Left ventricle myocardium inferior (tissue), 1 donor: ENCODE measurements at places on chromosomes 12 and 14.

DNA sequence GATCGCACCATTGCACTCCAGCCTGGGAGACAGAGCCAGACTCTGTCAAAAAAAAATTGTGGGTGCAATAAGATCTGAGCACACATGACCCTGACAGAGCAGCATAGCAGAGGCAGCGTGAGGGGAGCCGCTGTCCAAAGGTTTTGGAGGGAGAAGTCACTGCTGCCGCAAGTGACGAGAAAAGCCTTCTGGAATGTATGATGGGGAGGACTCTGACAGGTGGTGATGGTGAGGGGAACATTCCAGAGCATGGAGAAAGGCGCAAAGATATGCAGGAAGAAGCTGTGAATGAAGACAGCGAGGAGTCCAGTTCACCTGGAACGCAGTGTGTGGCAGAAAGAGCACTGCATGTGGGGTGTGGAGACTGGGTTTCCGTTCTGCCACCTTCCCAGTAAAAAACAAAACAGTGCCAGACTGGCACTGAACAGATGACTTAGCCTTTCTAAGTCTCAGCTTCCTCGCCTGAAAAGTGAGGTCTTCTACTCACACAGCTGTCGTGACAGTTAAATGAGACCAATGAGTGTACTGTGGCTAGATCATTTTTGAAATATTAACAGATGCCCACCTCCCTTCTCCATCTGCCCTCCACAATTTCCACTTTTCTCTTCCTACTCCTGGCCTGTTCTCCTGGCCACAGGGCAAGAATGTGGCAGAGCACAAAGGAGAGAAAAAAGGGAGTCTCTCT is 53.4 kb upstream of the PTHLH start:
- no peaks in the 10 kb centered on the region for H3K27me3 ChIP-seq
- H3K4me3 ChIP-seq = no peak overlapping the region
- H3K27ac ChIP-seq = no peak overlapping the region
- no peaks in the 10 kb centered on the region for H3K4me1 ChIP-seq
- no peak for DNase-seq
- no peaks in the 10 kb centered on the region for H3K36me3 ChIP-seq

- no peak overlapping the region for H3K4me3 ChIP-seq
- no peaks in the 10 kb centered on the region for H3K4me1 ChIP-seq
- no peak overlapping the region for H3K27ac ChIP-seq
- H3K36me3 ChIP-seq = no peaks in the 10 kb centered on the region
Measured at GRCh38 chr14:51041108-51041531, 53.8 kb downstream of the TRIM9 start.

GRCh38 chr14:98348505-98348904 is 923.5 kb downstream of the BCL11B start:
- peaks cover 25% of the 10 kb centered on the region for H3K27me3 ChIP-seq
- no peak overlapping the region for H3K4me3 ChIP-seq
- no peaks in the 10 kb centered on the region for H3K36me3 ChIP-seq
- no peaks in the 10 kb centered on the region for H3K4me1 ChIP-seq
- no peak overlapping the region for H3K27ac ChIP-seq

- H3K36me3 ChIP-seq = peaks cover 7% of the 10 kb centered on the region
- DNase-seq = no peak
- H3K27ac ChIP-seq = peak overlapping the region; percentile 90
- no peaks in the 10 kb centered on the region for H3K27me3 ChIP-seq
Measured at GRCh38 chr14:61480704-61481285, 159.4 kb downstream of the PRKCH start.

DNA sequence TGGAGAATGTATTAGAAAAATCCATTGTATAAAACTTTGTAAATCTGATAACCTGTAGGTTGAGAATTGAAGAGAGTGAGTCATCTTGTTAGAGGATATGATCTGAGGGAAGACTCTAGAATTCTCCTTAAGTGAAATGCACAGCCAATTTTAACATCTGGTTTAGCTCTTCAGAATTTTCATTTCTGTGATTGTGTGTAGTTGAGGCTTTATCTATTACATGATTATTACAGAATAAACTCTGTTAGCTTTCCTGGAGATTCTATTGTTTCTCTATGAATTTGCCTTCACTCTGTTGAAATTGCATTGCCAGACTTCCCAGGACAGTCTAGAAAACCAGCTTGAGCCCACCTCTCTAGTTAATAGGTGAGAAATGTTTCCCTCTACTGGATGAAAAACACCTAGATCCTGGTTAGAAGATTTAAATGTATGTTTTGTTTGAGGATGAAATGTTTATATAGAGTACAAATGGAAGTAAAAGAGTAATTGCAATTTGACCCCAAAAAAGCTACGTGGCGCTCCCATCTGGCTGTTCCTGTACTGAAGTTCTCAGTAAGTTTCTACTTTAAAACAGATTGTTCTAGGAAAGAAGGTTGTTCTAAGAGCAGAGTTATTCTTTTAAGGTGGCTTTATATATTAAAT is 2.9 kb downstream of the NUDT4 start:
- H3K27me3 ChIP-seq = no peaks in the 10 kb centered on the region
- H3K4me1 ChIP-seq = peaks cover 87% of the 10 kb centered on the region
- peak overlapping the region; percentile 93 for H3K27ac ChIP-seq
- no peak for DNase-seq

DNA sequence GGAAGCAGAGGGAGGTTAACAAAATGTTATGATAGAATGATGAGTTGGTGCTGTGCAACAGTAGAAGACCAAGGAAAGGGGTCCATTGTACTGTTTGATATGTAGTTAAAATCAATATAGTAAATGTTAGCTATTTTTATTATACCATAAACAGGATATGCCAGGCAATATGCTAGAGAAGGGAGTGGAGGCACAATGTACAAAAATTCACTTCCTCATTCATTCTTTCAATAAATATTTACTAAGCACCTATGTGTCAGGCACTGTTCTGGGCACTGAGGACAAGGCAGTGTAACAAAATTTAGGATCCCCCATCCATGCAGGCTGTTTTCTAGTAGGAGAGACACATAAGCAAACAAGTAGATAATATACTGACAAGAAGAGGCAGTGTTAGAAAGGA is 25.0 kb downstream of the FGD6 start:
- H3K36me3 ChIP-seq = no peaks in the 10 kb centered on the region
- no peak for DNase-seq
- H3K27me3 ChIP-seq = no peaks in the 10 kb centered on the region
- H3K4me1 ChIP-seq = peaks cover 7% of the 10 kb centered on the region
- no peak overlapping the region for H3K4me3 ChIP-seq

DNA sequence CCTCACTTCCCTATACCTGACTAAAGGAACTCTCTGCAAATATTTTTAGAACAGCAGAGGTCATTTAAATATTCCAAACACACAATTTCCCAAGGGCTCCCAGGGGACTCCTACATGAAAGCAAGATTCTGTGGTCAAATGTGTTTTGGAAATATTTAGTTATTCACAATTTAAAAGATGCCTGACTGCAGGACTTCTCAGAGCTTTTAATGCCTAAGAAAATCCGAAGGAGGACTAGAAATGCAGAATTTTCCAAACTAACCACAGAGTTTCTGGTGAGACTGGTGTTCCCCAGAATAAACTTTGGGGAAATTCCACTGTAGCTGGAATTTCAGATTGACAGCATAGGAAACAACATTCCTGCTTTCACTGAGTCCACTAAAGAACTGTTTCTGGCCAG is 84.8 kb upstream of the MAP1LC3B2 start:
- H3K27me3 ChIP-seq = peaks cover 21% of the 10 kb centered on the region
- H3K4me1 ChIP-seq = no peaks in the 10 kb centered on the region
- H3K4me3 ChIP-seq = no peak overlapping the region

- no peak overlapping the region for H3K4me3 ChIP-seq
- no peaks in the 10 kb centered on the region for H3K36me3 ChIP-seq
- DNase-seq = no peak
- no peaks in the 10 kb centered on the region for H3K27me3 ChIP-seq
Measured at GRCh38 chr12:70837026-70837425, 83.5 kb downstream of the PTPRR start.

- peaks cover 60% of the 10 kb centered on the region for H3K36me3 ChIP-seq
- H3K4me3 ChIP-seq = no peak overlapping the region
- peaks cover 63% of the 10 kb centered on the region for H3K4me1 ChIP-seq
- H3K27ac ChIP-seq = peak overlapping the region; percentile 21
- DNase-seq = no peak
- H3K27me3 ChIP-seq = no peaks in the 10 kb centered on the region
Measured at GRCh38 chr14:77116172-77116817, 18.2 kb downstream of the CIPC start.

DNA sequence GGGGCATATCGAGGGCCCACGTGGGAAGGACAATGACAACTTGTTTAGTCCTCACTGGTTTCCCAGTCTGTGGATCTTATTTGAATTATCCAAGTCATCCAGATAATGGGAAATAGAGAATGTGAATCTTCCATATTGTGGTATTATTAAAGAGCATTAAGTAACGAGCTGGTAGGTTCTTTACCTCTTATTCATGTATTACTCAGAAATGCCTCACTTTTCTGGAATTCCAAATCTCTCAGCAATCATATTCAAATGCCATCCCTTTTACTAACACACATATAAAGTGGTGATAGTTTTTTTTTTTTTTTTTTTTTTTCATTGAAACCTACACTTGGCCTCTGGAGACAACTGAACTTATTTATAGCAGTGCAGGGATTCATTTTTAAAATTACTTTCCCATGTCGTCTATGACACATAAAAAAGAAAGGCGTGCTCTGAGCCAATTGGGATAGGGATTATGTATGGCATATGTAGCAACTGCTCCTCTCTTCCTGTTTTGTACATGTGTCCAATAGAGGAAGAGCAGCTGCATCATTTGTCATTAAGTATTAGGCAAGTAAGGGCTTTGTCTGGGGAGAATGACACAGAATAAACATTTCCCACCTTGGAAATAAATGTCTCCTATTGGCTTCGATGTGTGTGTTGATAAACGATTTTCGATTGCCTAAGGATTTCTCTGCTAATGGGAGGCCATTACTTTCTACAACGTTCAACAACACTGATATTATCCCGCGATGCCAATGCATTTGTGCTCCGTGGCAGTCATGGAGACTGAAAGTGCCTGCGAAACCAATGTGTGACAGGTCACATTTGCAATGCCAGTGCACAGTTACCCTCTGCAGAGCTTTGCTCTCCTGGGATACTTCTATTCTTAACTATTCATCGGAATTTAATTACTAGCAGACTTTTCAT is 78.6 kb upstream of the IFNG-AS1 start:
- no peaks in the 10 kb centered on the region for H3K36me3 ChIP-seq
- DNase-seq = no peak
- H3K4me1 ChIP-seq = peaks cover 5% of the 10 kb centered on the region

DNA sequence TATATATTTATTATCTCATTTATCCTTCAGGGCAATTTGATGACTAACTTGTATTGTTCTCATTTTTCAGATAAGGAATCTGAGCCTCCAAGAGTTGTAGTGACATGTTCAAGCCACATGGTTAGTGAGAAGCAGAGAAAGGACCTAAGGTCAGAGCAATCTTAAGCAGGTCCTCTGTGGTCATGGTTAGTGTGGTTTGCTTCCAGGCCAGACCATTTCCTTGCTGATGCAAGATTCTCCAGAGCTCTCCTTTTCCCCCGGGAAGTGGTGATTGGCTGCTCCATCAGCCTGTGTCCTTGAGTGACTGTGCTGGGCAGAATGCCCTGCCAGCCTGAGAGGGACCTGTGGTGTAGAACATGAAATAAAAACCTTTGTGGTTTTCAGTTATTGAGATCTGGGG is 141.3 kb downstream of the KTN1 start:
- H3K4me1 ChIP-seq = peaks cover 4% of the 10 kb centered on the region
- no peaks in the 10 kb centered on the region for H3K36me3 ChIP-seq
- DNase-seq = no peak
- H3K27ac ChIP-seq = no peak overlapping the region

DNA sequence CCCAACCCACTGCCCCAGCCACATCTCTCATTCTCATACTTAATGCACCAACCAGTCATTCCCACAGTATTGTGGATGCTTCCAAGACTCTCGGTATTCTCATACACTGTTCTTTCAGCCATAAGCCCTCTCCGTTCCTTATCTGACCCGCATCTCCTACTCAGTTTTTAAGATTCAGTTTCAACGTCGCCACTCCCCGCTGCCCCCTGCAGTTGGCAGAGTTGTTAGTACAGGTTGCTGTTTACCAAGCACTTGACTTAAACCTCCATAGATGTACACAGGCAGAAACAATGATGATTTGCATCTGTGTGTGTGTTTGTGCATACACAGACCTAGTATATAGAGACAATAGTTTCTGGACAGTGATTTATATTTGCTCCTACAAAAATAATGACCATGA is 40.2 kb downstream of the PAH start:
- H3K27me3 ChIP-seq = peaks cover 29% of the 10 kb centered on the region
- H3K36me3 ChIP-seq = no peaks in the 10 kb centered on the region
- no peak overlapping the region for H3K27ac ChIP-seq

DNA sequence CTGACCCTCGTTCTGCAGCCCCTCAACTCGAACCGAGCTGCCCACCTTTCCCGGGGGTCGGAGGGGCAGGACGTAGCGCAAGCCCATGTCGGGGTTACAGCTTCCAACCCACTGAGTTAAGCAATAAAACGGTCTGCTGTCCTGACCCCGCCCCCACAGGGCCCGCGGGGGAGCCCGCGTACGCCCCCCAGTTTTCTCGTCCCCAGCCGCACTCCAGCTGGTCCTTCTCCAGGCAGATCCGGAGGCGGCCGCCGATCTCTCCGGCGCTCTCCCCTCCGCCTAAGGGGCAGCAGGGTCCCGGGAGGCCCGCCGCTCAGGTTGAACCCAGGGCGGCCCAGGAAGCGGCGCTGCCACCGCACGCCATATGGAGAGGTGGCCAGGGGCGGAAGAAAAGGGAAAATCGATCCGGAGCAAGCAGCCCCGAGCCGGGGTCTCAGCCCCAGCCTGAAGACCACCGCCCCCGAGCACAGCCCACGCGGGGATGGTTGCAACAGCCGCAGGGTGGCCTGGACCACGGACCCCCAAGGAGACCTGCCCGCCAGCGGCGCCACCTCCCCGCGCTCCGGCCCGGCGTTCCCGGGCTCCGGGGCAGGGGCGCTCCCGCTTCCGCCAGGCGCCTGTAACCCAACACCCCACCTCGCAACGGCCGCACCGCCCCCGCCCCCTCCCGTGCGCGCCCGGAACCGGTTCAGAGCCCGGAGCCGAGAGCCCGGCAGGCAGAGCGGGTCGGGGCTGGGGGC is 760 bp downstream of the ACTN1 start:
- H3K27me3 ChIP-seq = no peaks in the 10 kb centered on the region
- peak overlapping the region; percentile 93 for H3K4me3 ChIP-seq
- DNase-seq = peak; percentile 71
- H3K4me1 ChIP-seq = peaks cover 69% of the 10 kb centered on the region
- peak overlapping the region; percentile 94 for H3K27ac ChIP-seq

GRCh38 chr12:126547905-126548304 is 1482.7 kb downstream of the AACS start:
- no peaks in the 10 kb centered on the region for H3K4me1 ChIP-seq
- no peak for DNase-seq
- no peak overlapping the region for H3K4me3 ChIP-seq
- H3K36me3 ChIP-seq = no peaks in the 10 kb centered on the region
- no peak overlapping the region for H3K27ac ChIP-seq

- peaks cover 59% of the 10 kb centered on the region for H3K36me3 ChIP-seq
- no peak overlapping the region for H3K4me3 ChIP-seq
- DNase-seq = no peak
- no peak overlapping the region for H3K27ac ChIP-seq
- no peaks in the 10 kb centered on the region for H3K27me3 ChIP-seq
Measured at GRCh38 chr12:131980263-131980662, 30.5 kb downstream of the EP400 start.
